ENCODE measurements at places on chromosomes 4 and X.

DNA sequence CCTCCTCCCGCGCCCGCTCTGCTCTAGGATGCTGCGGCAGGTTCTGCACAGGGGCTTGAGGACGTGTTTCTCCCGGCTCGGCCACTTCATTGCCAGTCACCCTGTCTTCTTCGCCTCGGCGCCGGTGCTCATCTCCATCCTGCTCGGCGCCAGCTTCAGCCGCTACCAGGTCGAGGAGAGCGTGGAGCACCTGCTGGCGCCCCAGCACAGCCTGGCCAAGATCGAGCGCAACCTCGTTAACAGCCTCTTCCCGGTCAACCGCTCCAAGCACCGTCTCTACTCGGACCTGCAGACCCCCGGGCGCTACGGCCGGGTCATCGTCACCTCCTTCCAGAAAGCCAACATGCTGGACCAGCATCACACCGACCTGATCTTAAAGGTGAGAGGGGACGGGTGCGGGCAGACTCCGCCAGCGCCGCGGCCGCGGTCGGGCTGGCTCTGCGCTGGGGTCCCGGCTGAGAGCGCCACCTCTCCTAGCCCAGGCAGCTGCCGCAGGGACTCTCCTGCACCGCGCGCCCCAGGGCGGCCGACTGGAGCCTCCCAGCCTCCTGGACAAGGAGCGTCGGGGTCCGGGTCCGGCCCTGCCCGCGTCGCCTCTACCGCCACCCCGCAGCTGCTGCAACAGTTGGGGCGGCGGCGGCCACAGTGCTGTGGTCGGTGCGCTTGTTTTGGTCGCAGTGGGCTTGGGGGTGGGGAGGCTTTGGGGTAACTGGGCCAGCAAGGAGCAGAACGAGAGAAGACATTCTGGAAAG is at the start of gene PTCHD1:
TSS of gene PTCHD1 (plus strand) at position 2 of the 752 bp plus-strand sequence. CDS start at position 29, 27 bp downstream.
- no peak for DNase-seq

DNA sequence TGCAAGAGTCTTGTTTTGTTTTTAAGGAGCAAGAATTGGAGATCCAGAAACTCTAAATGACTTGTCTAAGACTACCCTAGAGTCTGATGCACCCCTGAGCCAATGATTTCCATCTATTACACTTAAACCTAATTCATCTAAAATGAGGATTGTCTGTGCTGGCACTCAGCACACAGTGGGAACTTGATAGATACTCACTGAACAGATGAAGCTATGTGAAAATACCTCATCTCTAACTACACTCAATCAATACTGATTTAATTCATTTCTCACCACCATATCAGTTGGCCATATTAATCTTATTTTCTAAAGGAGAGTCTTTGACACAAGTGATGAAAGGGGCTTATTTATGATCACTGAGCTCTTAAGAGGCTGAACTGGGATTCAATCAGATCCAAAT is 262.1 kb downstream of the HS3ST1 start:
- DNase-seq: no peak

- no peak for DNase-seq
These were observed 373.4 kb downstream of the PRDM5 start for GRCh38 chr4:120549011-120549570.

DNA sequence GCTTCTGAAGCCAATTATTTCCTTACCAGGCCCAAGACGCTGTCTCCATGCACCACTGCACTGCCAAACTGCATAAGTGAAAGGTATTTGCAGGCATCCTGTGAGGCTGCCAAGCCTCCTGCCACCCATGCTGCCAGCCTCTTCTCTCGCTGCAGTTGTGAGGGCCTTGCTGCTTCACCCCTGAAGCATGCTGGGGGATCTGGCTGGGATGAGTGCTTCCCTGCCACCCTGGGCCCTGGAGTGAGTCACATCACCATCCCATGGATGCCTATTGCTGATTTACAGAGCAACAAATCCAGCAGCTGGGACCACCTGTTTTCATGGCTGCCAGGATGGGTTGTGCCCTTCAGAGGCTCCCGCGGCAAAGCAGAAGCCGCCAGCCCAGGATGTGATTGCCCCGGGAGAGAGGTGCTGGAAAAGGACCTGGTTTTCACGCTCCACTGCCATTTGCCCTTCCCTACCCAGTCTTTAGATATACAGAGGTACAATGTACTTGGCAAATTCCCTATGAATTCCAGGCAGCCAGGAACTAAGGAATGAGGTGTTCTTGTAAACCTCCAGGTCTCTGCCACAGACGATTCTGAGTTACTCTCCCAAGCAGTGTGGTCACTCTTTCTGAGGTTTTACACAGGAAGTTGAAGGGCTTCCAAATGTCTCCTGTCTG is 41.5 kb upstream of the PTCHD1 start:
- no peak for DNase-seq

- no peak for DNase-seq
These were observed 1.3 kb downstream of the PTPN13 start for GRCh38 chr4:86595426-86595805.

GRCh38 chr4:185275501-185275900 is 66.1 kb downstream of the SNX25 start:
- no peak for DNase-seq

- DNase-seq: no peak
These were observed 106.9 kb upstream of the ACSL4 start for GRCh38 chrX:109839694-109840567.

- no peak for DNase-seq
These were observed 63.8 kb downstream of the PRDM5 start for GRCh38 chr4:120858776-120859175.

GRCh38 chr4:66275411-66276038 is 605.2 kb upstream of the EPHA5 start:
- no peak for DNase-seq

- no peak for DNase-seq
These were observed 156.8 kb downstream of the TEX13A start for GRCh38 chrX:105063743-105064142.

GRCh38 chr4:18914182-18914581 is 892.6 kb upstream of the LCORL start:
- DNase-seq: no peak

DNA sequence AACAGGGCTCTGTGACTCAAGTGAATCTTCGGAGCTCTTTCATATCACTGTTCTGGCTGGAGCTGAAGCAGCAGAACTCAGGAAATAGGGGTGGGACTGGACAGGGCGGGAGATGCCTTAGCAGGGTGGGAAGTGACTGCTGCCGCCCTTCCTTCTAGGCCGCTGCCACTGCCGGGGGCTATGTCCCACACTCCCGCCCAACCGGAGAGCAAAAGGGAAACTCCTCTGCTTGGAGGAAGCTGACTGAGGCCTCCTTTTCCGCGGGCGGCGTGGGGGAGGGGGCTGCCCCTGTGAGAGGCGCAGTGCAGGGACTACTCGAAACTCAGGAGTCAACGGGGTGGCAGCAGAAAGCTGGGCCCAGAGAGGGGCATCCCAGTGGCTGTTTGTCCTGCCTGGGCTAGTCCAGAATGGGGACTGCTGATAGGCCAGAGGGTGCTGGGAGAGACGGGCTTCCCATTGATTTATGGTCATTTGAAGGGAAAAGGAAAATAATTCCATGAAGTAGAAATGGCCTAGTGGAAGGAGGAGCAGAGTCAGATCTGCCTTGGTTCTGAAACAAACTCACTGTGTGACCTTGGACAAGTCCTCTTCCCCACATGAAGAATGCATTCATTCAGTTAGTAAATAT is 36.9 kb downstream of the STARD8 start:
- no peak for DNase-seq

- no peak for DNase-seq
These were observed 10.8 kb upstream of the PHKA2 start for GRCh38 chrX:18994713-18995112.

GRCh38 chr4:10212901-10213300 is 96.3 kb upstream of the WDR1 start:
- no peak for DNase-seq

GRCh38 chr4:151099976-151100417 is 569 bp downstream of the RPS3A start:
- DNase-seq: no peak

GRCh38 chrX:21939906-21940305 is 603 bp upstream of the SMS start:
- DNase-seq: no peak

GRCh38 chr4:15436513-15436912 is 8.7 kb downstream of the C1QTNF7 start:
- DNase-seq: no peak

DNA sequence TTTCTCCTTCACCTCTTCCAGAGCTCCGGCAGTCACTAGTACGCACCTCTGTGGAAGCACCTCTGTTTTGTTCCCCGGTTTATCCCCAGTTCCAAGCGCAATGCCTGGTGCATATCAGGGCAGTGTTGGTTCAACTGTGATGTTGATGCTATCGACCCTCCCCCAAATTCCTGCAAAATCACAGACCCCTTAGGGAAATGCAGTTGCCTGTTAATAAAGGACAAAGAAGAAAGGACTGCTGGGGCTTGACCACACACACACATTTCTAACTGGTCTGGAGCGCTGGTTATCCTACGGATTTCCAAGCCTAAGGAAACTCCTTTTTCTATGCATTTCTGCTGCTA is 530 bp upstream of the NMU start:
- no peak for DNase-seq

GRCh38 chrX:129612396-129612795 is 42.4 kb downstream of the APLN start:
- no peak for DNase-seq

DNA sequence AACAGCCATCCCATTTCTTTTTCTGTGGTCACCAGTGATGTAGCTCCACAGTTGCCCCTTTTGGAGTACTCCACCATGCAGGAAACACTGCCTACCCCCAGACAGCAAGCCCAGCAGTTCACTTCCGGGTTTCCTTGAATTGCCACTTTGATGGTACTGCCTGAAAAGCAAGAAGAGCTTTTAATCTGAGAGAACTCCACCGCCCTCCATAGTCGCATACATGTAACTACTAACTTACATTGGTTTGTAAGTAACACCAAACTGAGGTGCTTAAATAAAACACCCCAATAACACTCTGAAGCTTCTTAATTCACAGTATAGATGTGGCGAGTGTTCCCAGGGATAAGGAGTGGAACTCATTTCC is 53.6 kb upstream of the HPSE start:
- peak; percentile 8 for DNase-seq

- no peak for DNase-seq
These were observed 642.1 kb upstream of the TENM3 start for GRCh38 chr4:181601103-181601502.

DNA sequence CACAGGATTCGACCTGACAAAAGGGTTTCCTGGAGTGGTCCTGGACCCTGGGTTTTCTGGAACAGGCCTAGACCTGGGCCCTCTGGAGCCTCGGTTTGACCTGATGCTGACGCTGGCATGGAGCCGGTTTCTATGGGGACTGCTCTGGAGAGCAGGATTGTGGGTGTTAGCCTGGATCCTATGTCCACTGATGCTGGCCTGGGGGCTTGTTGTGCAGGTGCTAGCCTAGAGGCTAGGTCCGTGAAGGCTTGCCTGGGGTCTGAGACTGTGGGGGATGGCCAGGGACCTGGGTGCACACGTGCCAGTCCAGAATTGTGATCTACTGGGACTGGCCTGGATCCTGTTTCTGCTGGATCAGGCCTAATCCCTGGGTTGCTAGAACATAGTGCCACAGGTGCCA is 173.1 kb downstream of the TMEM47 start:
- DNase-seq: no peak

GRCh38 chrX:6299724-6300123 is 71.1 kb upstream of the NLGN4X start:
- DNase-seq: no peak

DNA sequence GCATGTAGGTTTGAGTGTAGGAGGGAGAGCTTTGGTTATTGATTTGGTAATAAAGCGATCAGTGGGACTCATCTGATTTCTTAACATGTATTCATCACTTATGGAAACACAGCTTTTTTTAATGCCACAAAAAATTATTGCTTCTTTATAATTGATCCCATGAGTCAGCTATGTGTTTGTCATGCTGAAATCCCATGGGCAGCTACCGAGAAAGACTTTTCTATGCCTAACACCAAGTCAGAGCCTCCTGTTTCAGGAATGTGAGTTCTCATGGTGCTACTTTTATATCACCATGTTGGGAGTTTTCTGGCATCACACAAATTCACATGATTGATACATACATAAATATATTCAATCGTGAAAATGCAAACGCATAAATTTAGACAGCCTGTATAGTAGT is 165.7 kb downstream of the RAPGEF2 start:
- no peak for DNase-seq

GRCh38 chrX:17846045-17846444 is 15.1 kb downstream of the RAI2 start:
- DNase-seq: no peak

DNA sequence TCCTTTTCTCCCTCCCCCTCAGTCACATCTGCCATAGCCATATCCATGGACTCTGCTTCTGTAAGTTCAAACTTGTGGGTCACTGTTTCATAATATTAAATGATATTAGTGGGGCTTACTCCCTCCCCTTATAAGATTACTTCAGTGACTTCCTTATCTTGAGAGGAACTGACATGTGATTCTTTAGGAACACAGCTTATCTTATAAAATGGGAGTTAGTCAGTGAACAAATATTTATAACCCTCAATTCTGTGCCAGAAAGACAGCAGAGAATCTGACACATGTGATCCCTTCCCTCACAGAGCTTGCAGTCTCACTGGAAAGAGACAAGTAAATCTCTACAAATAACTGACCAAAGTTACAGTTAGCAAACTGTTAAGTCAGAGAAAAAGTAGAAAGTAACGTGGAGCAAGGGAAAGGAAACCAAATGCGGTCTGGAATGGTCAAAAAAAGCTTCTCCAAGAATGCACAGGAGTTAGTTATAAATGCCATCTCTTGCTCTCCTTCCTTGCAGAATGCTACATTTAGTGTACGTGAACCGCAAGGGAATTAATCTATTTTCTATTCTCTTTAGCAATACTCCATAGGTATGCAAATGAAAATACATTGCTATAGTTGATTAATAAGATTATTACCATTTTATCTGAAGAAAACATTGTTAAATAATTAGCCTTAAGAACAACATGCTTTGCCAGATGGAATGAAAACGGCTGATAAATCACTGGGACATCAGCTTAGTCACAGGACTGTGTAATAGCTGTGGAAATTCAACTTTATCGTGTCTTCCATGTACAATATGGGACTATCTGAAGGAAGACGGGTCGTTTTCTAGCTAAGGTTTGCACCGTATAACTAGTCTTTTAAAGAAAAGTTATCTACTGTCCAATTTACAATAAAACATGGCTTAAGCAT is 29.0 kb downstream of the SGMS2 start:
- DNase-seq: no peak

DNA sequence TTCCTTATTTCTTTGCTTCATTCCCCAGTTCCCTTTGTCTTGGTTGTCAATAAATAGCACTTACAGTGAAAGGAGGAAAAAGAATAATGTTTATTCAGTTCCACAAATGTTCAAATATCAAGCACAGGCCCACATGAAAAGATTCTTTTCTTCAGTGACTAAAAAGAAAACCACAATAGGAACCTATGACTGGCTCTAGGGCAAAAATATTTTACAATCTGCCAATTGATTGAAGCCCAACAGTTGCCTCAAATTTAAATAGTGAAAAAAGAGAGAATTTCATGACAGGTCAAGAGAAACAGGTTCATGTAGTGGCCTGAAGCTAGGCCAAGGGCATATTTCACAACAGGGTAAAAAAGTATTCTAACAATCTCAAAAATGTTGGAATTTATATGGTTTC is 553.8 kb downstream of the CENPC start:
- DNase-seq: no peak

GRCh38 chrX:3699821-3700381 is 13.5 kb downstream of the PRKX start:
- no peak for DNase-seq
